Transverse colon (tissue), 4 donors: ENCODE measurements at places on chromosomes 3 and 15. TPM values are rescaled to one million over a fixed set of nuclear protein-coding genes. Genes with fewer than 3 reads are reported as not detected.

Gene IDH2
- total RNA-seq: 101 TPM

Gene KBTBD8
- total RNA-seq: not detected

Gene TMEM207
- not detected for total RNA-seq

Gene ITIH1
- not detected for total RNA-seq

DNA sequence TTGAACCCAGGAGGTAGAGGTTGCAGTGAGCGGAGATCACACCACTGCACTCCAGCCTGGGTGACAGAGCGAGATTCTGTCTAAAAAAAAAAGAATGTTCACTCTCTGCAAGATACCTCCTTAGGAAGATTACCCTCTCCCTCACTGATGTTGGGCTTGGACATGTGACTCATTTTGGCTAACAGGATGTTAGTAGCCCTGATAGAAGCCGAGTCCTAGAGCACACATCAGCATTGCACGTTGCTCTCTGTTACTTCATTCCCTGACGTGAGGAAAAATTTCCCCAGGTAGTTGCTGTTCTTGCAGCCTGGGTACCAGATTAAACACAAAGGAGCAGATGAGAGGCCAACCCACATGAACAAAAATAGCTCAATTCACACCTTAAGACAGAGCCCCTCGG is 78.1 kb upstream of the PRICKLE2 start:
- no peaks in the 10 kb centered on the region for H3K4me1 ChIP-seq
- H3K27me3 ChIP-seq: no peaks in the 10 kb centered on the region
- H3K4me3 ChIP-seq: no peak overlapping the region
- DNase-seq: no peak

DNA sequence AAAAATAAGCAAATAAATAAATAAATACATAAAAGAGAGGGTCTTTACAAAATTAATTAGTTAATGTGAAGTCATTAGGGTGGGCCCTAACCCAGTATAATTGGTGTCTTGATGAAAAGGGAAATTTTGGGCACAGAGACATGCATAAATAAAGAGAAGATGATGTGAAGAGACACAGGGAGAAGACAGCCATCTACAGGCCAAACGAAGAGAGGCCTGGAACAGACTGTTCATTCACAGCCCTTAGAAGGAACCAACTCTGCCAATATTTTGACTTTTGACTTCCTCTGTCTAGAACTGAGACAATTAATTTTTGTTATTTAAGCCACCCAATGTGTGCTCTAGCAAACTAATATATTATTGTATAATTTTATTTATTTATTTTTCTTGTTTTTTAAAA is 29.6 kb upstream of the SELENOK start:
- H3K27me3 ChIP-seq: peaks cover 18% of the 10 kb centered on the region
- H3K36me3 ChIP-seq: no peaks in the 10 kb centered on the region
- H3K4me1 ChIP-seq: no peaks in the 10 kb centered on the region
- H3K27ac ChIP-seq: no peak overlapping the region
- DNase-seq: no peak

DNA sequence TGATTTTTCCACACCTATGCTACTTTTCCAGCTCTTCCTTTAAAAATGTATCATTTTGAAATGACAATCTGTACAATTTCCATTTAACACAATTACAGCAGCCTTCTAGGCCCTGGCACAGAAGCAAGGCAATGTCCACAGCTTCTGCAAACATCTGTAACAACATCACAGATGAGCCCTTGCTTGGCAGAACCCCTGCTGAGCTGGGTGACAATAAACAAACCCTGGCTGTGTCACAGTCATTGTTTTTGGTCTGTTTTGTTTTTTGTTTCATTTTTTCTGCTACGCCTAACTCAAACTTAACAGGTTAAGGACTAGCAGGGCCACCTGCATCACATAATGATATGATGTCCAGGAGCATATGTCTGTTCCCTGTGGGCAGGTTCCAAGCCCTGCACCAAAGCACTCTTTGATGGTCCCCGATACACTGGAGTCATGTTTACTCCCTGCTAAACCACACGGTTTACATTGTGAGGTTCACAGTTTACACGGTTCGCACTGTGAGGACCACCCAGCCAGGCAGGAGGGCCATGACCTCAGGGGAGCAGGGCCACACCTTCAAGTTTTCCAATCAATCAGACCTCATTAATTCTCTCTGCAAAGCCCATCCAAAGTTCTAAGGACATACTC is 186.8 kb upstream of the CHRNA7 start:
- H3K36me3 ChIP-seq: no peaks in the 10 kb centered on the region
- H3K4me1 ChIP-seq: no peaks in the 10 kb centered on the region
- no peaks in the 10 kb centered on the region for H3K27me3 ChIP-seq
- no peak overlapping the region for H3K27ac ChIP-seq
- H3K4me3 ChIP-seq: no peak overlapping the region
- no peak for DNase-seq

GRCh38 chr3:18951333-18951732 is 197.0 kb upstream of the KCNH8 start:
- no peak for DNase-seq
- H3K4me1 ChIP-seq: no peaks in the 10 kb centered on the region
- no peak overlapping the region for H3K4me3 ChIP-seq
- no peak overlapping the region for H3K27ac ChIP-seq

DNA sequence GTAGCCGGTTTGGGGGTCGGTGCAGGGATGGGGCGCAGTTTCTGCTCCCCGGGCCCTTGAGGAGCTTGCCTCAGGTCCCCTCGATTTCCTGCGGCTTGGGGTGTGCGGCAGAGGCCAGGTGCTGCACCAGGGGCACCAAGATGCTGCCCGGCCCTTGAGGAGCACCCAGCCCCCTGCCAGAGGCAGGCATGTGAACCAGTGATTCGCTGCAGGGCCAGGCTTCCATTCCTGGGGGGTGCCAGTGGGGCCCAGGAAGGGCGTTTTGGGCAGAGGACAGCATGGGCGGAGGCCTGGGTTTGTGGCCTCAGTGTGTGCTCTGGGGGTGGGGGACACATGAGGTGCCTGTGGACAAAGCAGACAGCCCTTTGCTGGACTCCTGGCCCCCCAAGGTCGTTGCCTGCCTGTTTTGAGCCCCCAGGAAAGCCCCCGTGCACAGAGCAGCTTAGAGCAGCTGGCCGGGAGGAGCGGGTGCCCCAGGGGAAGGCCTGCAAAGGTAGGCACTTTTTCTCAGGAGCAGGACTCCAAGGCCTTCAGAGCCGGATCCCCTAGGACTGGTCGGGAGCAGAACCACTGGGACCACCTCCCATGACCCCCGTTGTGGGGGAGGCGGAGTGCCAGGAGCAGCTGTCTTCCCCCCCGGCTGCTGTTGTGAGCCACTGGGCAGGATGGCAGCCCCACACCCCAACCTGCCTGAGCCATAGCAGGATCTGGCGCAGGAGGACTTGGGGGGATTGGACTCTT is 1.6 kb downstream of the PLXNA1 start:
- peak overlapping the region; percentile 63 for H3K4me3 ChIP-seq
- no peaks in the 10 kb centered on the region for H3K36me3 ChIP-seq
- no peak overlapping the region for H3K27ac ChIP-seq
- DNase-seq: no peak
- peaks cover 6% of the 10 kb centered on the region for H3K27me3 ChIP-seq
- H3K4me1 ChIP-seq: peaks cover 11% of the 10 kb centered on the region

- no peak for DNase-seq
- no peak overlapping the region for H3K27ac ChIP-seq
- peaks cover 7% of the 10 kb centered on the region for H3K27me3 ChIP-seq
- H3K4me3 ChIP-seq: no peak overlapping the region
- no peaks in the 10 kb centered on the region for H3K4me1 ChIP-seq
Measured at GRCh38 chr3:10533737-10534023, 28.3 kb upstream of the ATP2B2 start.

DNA sequence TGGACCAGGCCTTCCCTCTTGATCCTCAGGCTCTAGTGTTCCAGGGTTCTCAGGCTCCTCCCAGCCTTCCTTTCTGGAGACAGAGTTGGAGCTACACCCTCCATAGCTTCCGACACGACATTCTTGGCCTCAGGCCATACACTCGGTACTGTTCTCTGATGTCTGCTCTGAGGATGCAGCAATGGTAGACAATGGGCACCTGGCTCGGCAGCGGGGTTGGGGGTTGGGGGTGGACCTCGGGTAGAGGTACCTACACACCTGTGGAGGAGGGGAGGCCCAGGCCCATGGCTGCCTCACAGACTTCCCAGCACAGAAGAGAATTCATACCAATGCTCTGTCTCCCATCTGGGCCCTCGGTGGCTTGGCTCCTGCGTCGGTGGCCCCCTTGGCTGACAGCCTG is 21.4 kb downstream of the CCDC13 start:
- peaks cover 16% of the 10 kb centered on the region for H3K4me1 ChIP-seq
- no peaks in the 10 kb centered on the region for H3K27me3 ChIP-seq
- H3K36me3 ChIP-seq: no peaks in the 10 kb centered on the region
- DNase-seq: no peak
- no peak overlapping the region for H3K4me3 ChIP-seq

- no peaks in the 10 kb centered on the region for H3K4me1 ChIP-seq
- DNase-seq: no peak
- no peak overlapping the region for H3K4me3 ChIP-seq
- H3K27me3 ChIP-seq: no peaks in the 10 kb centered on the region
- no peaks in the 10 kb centered on the region for H3K36me3 ChIP-seq
- no peak overlapping the region for H3K27ac ChIP-seq
Measured at GRCh38 chr3:18474202-18474601, 49.1 kb upstream of the SATB1 start.

DNA sequence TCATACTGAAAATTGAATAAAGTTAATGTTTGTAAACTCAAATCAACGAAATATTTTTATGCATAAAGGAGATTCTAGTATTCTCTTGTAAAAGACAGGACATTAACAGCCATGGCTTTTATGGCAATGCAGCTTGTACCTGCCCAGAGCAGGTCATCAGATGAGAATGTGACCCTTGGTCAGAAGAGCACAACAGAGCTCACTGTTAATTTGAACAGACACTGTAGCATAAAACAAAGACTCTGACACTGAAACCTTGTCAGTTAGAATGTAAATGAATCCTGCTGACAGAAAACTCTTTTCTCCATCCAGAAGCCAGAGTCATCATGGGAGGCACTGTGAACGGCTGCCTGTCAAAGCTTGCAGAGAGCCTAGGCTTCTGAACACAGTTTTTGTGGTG is 410.6 kb downstream of the RAP2B start:
- no peak overlapping the region for H3K27ac ChIP-seq
- H3K4me3 ChIP-seq: no peak overlapping the region
- no peaks in the 10 kb centered on the region for H3K27me3 ChIP-seq
- no peaks in the 10 kb centered on the region for H3K4me1 ChIP-seq
- no peak for DNase-seq
- H3K36me3 ChIP-seq: no peaks in the 10 kb centered on the region

DNA sequence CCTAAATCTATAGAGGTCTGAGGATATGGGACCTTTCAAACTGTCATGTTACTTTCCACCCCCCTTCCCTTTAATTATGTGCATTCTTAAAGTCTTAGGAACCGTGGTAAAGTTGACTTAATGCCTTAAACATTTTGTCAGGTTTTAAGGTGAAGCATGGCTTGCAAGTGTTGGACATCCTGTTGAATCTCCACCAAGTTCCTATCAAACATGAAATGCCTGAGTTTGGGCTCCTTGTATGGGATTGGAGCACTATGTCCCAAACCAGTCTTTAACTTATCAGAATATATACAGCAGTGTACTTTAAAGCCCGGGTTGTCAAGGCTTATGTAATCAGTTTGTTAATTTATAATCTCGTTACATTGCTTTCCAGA is 1.1 kb downstream of the SNRK start:
- no peak for DNase-seq
- H3K27me3 ChIP-seq: no peaks in the 10 kb centered on the region
- no peaks in the 10 kb centered on the region for H3K36me3 ChIP-seq
- H3K27ac ChIP-seq: peak overlapping the region; percentile 95
- peaks cover 8% of the 10 kb centered on the region for H3K4me1 ChIP-seq

GRCh38 chr3:64995857-64996551 is 308.2 kb upstream of the ADAMTS9 start:
- no peak overlapping the region for H3K27ac ChIP-seq
- H3K36me3 ChIP-seq: no peaks in the 10 kb centered on the region
- H3K4me1 ChIP-seq: no peaks in the 10 kb centered on the region
- no peaks in the 10 kb centered on the region for H3K27me3 ChIP-seq
- no peak overlapping the region for H3K4me3 ChIP-seq

DNA sequence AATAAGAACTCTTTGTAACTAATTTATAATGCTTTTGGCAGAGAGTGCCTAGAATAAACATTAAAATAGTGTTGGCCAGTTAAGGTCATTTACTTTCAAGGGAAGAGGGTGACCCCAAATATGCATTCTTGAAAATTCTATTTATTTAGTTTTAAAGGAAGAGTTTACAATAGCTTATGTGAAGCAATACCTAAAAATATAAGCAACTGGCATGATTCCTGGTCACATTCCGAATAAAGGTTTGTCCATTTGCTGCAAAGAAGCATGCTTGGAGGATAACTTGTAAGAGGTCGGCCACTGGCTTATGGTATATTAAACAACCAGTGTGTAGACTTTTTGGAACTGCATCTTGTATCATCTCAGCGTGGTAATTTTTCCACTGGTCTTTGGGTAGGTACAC is 10.2 kb downstream of the MITF start:
- DNase-seq: no peak
- H3K27ac ChIP-seq: peak overlapping the region; percentile 77
- H3K36me3 ChIP-seq: no peaks in the 10 kb centered on the region
- H3K4me3 ChIP-seq: no peak overlapping the region
- no peaks in the 10 kb centered on the region for H3K27me3 ChIP-seq

GRCh38 chr3:33544126-33544525 is 103.9 kb upstream of the UBP1 start:
- no peak overlapping the region for H3K4me3 ChIP-seq
- H3K27me3 ChIP-seq: no peaks in the 10 kb centered on the region

DNA sequence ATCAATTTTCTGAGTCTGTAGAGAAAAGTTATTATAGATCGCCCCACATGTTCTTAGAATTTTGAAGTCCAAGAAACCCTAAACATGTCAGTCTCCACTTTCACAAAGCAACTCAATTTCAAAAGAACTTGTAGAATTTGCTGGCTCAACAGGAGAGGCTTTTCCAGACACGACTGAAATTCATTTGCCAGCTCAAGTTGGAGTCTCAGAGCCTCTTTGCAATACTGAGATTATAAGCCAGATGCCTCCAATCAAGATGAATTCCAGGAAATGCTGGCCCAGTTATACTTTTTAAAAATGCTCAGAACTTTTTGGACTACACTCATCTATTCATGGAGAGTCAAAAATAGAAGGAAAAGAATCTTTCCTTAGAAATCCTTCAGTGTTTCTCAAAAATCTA is 56.9 kb upstream of the NLGN1 start:
- DNase-seq: no peak
- H3K27me3 ChIP-seq: no peaks in the 10 kb centered on the region
- H3K27ac ChIP-seq: no peak overlapping the region
- H3K4me1 ChIP-seq: no peaks in the 10 kb centered on the region

DNA sequence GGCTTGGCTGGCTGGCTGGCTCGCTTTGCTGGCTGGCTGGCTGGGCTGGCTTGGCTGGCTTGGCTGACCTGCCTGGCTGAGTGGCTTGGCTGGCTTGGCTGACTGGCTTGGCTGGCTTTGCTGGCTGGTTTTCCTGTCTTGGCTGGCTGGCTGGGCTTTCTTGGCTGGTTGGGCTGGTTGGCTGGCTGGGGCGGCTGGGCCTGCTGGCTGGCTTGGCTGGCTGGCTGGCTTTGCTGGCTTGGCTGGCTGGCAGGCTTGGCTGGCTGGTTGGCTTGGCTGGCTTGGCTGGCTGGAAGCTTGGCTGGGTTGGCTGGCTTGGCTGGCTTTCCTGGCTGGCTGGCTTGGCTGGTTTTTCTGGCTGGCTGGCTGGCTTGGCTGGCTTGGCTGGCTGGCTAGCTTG is 435.6 kb downstream of the GOLGA6L6 start:
- H3K27ac ChIP-seq: no peak overlapping the region
- H3K27me3 ChIP-seq: no peaks in the 10 kb centered on the region
- no peak overlapping the region for H3K4me3 ChIP-seq
- peak; percentile 6 for DNase-seq

GRCh38 chr3:108388136-108389132 is 92.1 kb downstream of the HHLA2 start:
- H3K4me3 ChIP-seq: no peak overlapping the region
- H3K4me1 ChIP-seq: no peaks in the 10 kb centered on the region
- H3K27ac ChIP-seq: no peak overlapping the region
- H3K27me3 ChIP-seq: no peaks in the 10 kb centered on the region
- no peak for DNase-seq
